Activated CD4-positive, alpha-beta T cell treated with anti-CD3 and anti-CD28 coated beads for 24 hours (primary cell): ENCODE measurements at places on chromosomes 2 and 18.

DNA sequence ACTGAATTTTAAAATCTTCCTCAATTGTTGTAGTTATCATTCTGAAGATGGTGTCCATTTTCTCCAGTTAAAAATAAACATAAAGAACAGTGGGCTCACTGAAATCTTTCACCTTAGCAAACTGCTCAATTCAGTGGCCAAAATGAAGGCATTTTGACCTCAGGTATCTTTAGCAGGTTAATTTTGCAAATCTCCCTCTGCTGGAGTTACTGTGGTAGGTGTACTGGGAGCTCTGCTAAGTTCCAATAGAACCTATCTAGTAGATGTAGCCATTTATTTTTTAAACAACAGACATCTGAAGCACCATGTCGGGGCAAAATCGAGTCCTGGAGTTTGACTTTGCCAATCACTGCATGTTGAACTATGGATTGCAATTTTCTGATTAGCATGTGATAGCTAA, 177.1 kb downstream of the IRS1 start:
- no peak for DNase-seq

- peak; percentile 53 for DNase-seq
Measured at GRCh38 chr2:70887550-70888246, 48.0 kb upstream of the ATP6V1B1 start.

DNA sequence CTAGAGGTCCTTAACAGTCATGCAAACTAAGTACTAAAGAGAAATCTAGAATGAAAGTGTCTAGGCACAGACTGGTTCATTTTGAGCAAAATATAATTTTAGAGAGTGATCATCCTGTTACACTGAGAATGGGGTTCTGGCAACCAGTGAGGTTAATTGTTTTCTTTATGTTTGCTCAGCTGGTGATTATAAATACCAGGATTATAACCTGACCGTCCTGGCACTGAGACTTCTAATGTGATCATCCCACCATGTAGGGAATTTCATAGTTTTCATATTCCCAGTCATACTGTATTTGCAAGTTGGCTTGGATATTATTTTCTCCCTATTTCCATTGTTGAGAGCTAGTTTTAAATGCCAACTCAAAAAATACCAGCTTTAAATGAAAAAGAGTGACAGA, 852.5 kb upstream of the LRATD1 start:
- no peak for DNase-seq

- no peak for DNase-seq
Measured at GRCh38 chr18:74281980-74282754, 9.6 kb downstream of the CYB5A start.

GRCh38 chr2:176534798-176535466, 265.7 kb downstream of the MTX2 start:
- no peak for DNase-seq

DNA sequence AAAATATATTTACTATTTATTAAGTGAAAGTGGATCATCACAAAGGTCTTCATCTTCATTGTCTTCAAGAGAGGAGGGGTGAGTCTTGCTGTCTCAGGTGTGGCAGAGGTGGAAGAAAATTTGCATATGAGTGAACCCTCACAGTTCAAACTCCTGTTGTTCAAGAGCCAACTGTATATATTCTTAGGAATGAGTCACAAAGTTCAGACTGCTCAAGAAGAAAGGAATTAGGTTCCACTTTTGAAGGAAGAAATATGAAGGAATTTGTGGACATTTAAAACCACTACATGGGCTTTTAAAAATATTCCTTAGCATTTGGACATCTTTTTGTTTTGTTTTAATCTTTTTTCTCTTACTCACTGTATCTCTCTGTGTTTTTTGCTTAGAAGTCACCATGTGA, 212.6 kb downstream of the INSIG2 start:
- no peak for DNase-seq

DNA sequence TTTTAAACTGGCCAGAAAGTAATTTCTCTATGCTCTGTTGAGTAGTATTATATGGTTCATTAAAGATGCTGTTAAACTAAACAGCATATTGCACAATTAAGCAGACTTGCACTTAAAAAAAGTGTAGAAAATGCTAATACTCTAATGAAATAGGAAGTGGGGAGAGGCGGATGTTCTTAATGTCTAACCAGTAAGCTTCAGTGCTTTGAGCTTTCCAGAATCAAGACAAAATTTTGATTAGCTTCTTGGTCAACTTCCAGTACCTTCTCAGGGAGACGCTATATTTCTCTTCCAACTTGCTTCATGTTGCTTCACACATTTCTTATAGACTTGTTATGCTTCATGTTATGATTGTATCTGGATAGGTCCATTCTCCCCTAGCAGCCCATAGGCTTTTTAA, 89.1 kb downstream of the MAP2 start:
- no peak for DNase-seq

- no peak for DNase-seq
Measured at GRCh38 chr2:218744615-218745014, 34.0 kb downstream of the TTLL4 start.

DNA sequence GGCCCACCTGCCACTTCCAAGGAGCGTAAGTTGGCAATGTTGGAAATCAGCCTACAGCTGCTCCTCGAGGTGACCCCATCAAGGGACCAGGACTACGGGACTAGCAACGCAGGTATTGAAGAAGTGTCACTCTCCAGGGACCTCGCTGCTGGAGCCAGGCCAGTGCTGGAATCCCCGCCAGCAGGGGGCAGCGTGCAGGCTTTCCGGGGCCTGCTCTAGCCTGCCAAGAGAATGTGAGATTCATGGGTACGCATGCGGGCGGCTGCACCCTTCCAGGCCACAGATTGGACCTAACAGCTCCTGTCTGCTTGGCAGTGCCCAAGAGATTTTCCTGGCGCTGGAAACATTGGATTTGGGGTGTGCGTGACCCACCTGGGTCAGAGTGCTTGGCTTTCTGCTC, 182.8 kb upstream of the RAB12 start:
- peak; percentile 26 for DNase-seq

GRCh38 chr2:47354013-47354847, 48.7 kb upstream of the MSH2 start:
- no peak for DNase-seq

DNA sequence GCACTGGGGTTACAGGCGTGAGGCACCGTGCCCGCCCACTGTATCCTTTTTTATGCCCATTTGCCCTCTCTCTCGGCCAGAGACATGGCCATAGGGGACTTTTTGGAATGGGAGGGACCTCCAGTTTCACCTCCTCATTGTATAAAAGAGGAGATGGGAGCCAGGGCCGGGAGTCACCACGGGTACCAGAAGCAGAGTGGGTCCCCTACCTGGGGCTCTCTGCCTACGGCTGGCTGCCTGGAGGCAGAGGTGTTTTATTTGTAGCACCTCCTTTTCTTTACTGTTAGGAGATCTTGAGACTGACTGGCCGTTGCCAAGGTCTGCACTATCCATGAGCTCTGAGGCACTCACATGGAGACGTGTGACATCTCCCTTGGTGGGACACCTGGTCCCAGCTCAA, 162.8 kb downstream of the LDLRAD4 start:
- no peak for DNase-seq

DNA sequence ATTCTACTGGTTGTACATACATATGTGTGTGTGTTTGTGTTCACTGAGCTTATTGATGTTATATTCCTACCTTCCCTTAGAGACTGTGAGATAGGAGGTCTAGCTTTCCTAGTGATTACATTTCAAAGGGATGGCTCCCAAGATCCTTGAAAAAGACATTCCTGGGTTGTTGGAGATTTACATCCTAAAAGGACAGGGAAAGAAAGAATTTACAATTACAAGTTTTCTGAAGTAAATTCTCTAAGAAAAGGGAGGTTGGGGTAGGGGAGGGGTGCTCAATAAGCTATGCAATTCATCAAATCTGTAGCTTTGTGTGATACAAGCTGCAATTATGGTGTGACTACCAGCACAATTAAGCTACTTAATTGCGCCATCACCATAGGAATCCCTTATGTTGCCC, 284.3 kb downstream of the NUP35 start:
- no peak for DNase-seq

DNA sequence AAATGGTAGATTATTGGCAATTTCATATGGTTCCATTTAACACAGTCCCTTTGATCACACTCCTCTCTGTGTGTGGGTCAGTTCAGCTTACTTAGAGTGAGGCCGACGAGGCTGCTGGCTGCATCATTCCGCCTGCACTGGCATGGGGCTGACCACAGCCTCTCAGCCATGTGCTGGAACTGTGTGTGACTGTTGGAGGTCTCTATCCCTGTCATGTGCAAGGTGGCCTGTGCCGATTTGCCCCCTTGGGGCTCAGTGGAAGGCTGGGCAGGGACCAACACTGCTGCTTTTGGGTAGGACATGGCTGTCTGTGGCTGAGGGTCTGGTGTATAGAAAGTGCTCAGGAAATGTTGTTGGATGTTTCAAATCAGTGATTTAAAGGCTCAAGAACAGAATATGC, 454.0 kb upstream of the HS6ST1 start:
- DNase-seq, result no peak

DNA sequence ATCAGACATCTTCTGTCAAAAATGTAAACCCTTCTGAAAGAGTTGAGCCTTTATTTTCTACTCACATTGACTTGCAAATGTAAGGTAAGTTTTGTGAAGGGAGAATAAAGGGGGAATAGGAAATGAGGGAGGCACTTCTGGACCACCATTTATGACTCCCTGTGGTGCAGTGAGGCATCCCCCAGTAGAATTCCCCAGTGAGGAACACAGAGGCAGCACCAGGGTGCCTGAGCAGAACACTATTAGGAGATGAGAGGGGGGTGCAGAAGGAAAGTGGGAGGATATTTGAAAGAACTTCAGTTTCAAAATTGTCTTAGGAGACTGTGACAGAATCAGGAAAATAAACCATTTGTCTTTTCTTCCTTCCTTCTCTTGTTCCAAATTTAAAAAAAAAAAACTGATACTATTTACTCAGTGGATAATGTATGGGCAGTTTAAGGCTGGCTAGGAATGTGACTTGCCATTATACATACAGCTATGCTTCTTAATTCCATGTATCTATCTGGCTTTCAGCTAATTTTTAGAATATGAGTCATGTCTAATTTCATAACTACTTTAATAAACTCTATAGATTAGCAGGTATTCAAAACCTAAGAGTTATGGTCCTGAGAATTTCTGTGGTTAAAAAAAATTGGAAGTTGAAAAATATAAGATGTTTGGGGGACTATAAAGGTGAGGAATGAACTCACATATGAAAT, 478.1 kb upstream of the CHAC2 start:
- no peak for DNase-seq

- DNase-seq, result no peak
Measured at GRCh38 chr2:108918941-108919341, 70.1 kb downstream of the EDAR start.

- no peak for DNase-seq
Measured at GRCh38 chr2:192314800-192315481, 120.2 kb upstream of the TMEFF2 start.

GRCh38 chr2:232377841-232378734, 463 bp upstream of the ALPP start:
- DNase-seq, result no peak
